ENCODE measurements at places on chromosomes 16 and 17. TPM values are rescaled to one million over a fixed set of nuclear protein-coding genes. Genes with fewer than 3 reads are reported as not detected.

GRCh38 chr17:57281887-57282286 is 25.6 kb downstream of the MSI2 start:
- DNase-seq: no peak

DNA sequence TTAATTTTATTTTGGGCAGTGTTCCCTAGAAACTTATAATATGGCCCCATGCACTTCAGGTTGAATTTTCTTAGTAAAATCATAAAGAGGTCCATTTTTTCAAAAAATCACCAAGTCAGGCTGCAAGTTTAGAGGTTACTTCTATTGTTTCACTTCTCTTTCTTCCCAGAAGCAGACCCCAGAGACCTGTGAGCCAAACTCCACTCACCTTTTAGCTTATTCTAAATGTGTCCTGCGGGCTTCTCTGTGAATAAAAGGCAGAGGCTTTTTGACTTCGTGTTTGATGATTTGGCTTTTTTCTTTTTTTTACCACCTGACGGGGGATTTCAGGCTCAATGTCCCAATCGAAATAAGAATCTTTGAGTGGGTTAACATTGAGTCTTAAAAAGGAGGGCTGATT is 7.4 kb downstream of the PRKCB start:
- no peak for DNase-seq

- no peak for DNase-seq
Observed at GRCh38 chr17:77444984-77445759, 304.4 kb downstream of the SEC14L1 start.

- DNase-seq: no peak
Observed at GRCh38 chr16:57000271-57001025, 11.1 kb downstream of the NLRC5 start.

DNA sequence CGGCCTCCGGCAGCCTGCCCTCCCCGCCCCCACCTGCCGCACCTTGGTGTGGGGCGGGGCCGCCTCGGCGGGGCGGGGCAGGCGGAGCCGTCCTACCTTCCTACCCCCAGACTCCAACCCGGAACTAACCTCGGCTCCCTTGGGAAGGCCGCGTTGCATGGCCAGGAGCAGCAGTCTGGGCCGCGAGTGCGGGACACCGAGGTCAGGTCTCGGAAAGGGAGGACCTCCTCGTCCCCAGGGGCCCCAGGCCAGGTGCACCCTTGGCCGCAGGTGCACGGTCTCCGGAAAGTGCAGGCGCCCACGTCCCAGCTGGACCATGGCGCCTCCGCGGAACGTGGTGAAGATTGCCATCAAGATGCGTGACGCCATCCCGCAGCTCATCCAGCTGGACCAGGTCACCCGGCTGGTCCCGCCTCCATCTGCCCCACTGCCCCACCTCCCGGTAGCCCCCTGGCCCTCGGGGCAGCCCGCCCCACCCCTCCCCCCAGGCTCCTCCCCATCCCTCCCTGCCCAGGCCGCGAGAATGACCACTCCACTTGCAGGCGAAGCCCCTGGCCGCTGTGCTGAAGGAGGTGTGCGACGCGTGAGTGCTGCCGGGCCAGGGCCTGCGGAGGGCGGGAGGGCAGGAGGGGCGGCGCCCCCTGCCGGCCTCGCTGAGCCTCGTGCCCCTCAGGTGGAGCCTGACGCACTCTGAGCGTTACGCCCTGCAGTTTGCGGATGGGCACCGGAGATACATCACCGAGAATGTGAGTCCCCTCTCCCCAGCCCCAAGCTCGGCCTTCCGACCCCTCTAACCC is at the start of gene ELMO3:
Gene ELMO3, plus strand, starts transcription at position 121 of the 797 bp plus-strand sequence. Its CDS starts 196 bp downstream, at position 317.
- DNase-seq: no peak

DNA sequence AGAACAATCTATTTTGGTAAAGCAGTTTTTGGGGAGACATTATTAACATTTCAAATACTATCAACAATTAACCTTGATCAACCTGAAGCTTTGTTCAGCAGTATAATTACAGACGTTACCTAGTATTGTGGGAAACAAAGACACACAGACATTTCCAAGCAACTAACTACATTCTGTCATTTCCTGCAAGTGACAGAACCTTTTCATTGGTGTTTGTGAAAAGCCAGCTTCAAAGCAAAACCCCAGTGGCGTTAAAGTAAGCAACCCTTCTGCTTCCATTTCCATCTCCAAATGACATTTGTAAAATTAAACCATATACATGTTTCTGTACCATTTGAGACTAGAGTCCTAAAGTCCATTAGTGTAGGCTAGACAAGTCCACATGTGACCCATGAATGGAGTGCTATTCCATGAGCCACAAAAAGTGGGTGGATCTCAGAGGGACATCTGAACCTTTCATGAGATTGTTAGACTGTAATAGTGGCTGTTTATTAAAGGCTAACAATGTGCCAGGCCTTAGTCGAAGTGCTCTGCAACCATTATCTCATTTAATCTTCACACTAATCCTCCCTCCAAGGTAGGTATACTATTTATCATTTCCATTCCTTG is 101.2 kb downstream of the SSH2 start:
- no peak for DNase-seq

- no peak for DNase-seq
Observed at GRCh38 chr16:80377096-80377956, 163.5 kb upstream of the DYNLRB2 start.

DNA sequence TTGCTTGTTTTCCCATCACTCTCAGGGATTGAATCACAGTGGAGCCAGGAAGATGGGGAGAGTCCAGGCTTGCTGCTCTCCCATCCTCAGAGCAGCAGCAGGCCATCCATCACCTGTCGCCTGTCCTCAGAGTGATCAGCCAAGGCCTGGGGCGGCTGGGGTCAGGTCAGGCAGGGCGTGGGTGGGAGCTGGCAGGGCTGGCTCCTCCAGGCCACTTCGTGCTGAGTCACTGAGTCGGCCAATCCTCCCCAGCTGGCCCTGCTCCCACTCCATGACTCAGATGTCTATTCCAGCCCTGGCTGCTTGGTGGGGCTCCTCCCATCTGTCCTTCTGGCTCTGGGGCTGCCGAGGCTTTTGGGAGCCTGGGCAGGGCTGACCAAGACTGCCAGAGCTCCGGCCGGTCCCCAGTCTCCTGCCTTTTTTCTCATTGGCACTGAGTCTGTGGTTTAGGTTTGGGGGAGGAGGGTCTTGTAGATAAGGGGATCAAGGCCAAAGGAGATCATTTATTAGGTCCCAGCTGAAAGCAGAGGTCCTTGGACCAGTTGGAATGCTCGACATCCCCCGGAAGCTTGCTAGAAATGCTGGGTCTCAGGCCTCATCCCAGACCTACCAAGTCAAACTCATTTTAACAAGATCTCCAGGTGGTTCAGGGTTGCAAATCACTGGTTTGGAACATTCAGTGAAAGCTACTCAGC is 72.7 kb downstream of the ABCC1 start:
- DNase-seq: peak; percentile 87

- DNase-seq: no peak
Observed at GRCh38 chr17:10171581-10171981, 26.8 kb downstream of the GAS7 start.

The FMNL1 gene
- total RNA-seq: 40.3 TPM

Measured in dorsolateral prefrontal cortex (tissue), 122 donors.